Esophagus muscularis mucosa (tissue), 4 donors: ENCODE measurements at places on chromosomes 4 and X. TPM values are rescaled to one million over a fixed set of nuclear protein-coding genes. Genes with fewer than 3 reads are reported as not detected.

Gene TLR1
- total RNA-seq = 4.3 TPM

DNA sequence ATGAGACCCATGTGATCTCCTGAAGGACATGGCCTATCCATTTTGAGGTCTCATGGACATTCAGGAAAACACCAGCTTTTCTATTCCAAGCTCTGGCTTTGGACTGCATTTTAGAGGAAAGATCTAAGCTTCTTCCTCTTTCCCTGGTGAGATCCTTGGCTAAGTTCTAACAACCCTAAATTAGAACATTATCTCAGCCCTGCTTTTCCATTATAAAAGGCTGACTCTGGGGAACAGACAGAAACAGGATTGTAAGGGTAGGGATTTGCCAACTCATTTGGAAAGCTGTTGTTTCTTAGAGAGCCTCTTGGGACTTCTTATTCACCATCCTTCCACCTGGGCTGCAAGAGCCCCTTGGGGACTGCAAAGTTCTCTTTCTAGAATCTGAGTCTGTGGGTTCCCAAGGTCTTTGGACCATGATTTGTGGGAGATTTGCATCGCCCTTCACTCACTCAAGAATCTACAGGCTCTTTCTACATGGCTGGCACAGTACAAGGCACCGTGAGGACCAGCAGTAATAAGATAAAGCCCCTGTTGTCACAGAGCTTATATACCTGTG is 146.9 kb downstream of the FNIP2 start:
- peaks cover 24% of the 10 kb centered on the region for H3K4me1 ChIP-seq
- peak overlapping the region; percentile 58 for H3K27ac ChIP-seq
- no peak overlapping the region for H3K4me3 ChIP-seq
- no peak for DNase-seq

GRCh38 chrX:102950908-102951866 is 14.1 kb downstream of the RAB40AL start:
- no peak overlapping the region for H3K27ac ChIP-seq
- H3K36me3 ChIP-seq = no peaks in the 10 kb centered on the region
- no peak for DNase-seq
- no peaks in the 10 kb centered on the region for H3K4me1 ChIP-seq

GRCh38 chrX:47458528-47458927 is 24.5 kb downstream of the ZNF41 start:
- peaks cover 25% of the 10 kb centered on the region for H3K36me3 ChIP-seq
- no peak overlapping the region for H3K27ac ChIP-seq
- no peak overlapping the region for H3K4me3 ChIP-seq
- DNase-seq = no peak
- H3K4me1 ChIP-seq = no peaks in the 10 kb centered on the region

DNA sequence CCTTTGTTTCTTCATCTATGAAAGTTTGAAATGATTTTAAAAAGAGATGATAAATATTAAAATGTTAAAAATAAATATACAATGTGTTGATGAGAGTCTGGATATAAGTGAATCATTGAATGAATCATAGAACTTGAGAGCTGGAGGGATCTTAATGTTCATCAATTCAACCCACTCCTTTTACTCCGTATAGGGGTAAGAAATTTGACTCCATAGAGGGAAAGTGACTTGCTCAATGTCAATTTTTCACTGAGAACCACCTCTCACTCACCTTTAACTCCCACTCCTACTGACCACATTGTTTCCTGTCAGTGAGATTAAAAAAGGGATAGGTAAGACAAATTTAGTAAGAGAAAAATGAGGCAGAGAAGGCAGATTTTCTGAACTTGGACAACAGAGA is 557.2 kb upstream of the GRIA3 start:
- H3K4me3 ChIP-seq = no peak overlapping the region
- no peak overlapping the region for H3K27ac ChIP-seq
- H3K4me1 ChIP-seq = no peaks in the 10 kb centered on the region
- H3K27me3 ChIP-seq = no peaks in the 10 kb centered on the region
- DNase-seq = no peak

DNA sequence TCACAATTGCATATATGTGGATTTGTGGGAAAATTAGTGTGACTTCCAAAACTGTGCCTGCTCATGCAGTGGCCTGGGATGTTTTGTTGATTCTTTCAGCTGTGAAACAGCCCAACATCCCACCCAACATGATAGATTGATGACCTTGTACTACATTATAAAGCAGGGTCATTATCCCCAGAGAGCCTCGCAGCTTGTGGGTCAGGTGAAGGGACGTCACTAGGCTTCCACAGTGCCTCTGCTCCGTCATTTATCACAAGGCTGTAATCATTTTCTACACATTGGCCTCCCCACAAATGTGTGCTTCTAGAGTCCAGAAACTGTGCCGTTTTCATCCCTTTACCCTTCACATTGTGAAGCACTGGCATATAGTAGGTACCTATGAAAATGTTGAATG is 31.6 kb downstream of the ALPK1 start:
- H3K36me3 ChIP-seq = no peaks in the 10 kb centered on the region
- DNase-seq = no peak
- no peaks in the 10 kb centered on the region for H3K4me1 ChIP-seq
- no peaks in the 10 kb centered on the region for H3K27me3 ChIP-seq
- H3K4me3 ChIP-seq = no peak overlapping the region
- H3K27ac ChIP-seq = no peak overlapping the region

DNA sequence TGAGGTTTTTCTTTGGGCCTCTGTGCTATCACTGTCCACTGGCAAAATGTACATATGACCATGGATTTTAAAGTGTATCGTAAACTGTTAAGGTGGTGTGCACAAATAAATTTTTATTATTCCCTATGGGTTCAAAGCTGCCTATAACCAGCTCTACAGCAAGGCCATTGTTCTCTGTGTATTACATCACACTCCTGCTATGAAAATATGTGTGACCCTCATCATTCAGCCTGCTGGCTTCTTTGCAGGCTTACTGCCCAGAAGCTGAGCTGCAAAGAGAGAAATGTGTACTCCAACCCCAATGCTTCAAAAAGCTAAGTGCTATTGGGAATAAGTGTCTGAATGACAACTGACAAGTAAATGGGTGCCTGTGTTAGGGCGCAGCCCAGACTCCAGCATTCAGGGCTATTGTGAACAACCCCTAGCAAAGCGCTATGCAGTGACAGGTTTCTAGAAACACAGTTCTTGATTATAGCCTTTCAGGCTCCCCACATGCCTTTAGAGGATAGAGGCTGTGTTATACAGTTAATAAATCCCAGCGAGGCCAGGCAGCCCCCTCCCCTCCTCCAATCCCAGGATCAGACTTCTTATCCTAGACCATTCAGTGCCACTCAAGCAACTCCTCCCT is 220.4 kb upstream of the RADX start:
- H3K4me3 ChIP-seq = no peak overlapping the region
- H3K27me3 ChIP-seq = no peaks in the 10 kb centered on the region
- DNase-seq = no peak
- H3K36me3 ChIP-seq = no peaks in the 10 kb centered on the region
- H3K27ac ChIP-seq = no peak overlapping the region
- H3K4me1 ChIP-seq = no peaks in the 10 kb centered on the region
